ENCODE measurements at places on chromosomes 3 and 15. TPM values are rescaled to one million over a fixed set of nuclear protein-coding genes. Genes with fewer than 3 reads are reported as not detected.
A peak's percentile ranks its signal among the peaks of the same experiment; 100 is the strongest.

- no peak overlapping the region for H3K4me3 ChIP-seq
- no peaks in the 10 kb centered on the region for H3K27me3 ChIP-seq
- no peak overlapping the region for H3K27ac ChIP-seq
- DNase-seq: no peak
- peaks cover 8% of the 10 kb centered on the region for H3K36me3 ChIP-seq
These were observed 14.0 kb upstream of the ZCWPW2 start for GRCh38 chr3:28334552-28334951.

Gene TLE3
- 91.3 TPM for total RNA-seq

DNA sequence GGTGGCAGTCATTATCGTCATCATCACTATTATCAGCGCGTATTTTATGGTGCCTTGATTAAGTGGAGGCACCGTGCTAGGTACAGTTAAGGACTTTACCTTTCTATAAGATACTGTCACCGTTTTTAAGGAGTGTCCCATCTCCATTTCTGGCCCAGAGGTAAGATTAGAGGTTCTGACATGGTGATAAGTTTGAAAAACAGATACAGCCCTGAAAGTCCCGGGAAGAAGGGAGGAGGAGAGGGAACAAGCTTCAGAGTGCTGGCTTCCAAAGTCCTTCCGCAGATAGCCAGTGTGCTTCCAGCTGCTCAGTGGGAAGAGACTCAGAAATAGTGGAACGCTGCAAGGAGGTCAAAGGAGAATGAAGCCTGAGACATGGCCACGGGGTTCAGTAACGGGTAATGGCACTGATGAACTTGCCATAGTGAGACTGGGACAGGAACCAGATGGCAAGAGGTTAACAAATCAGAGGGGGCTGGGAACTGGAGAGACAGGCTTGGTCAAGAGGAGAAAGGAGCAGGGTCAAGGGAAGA is 9.1 kb upstream of the TM4SF4 start:
- H3K27ac ChIP-seq: no peak overlapping the region
- H3K4me3 ChIP-seq: no peak overlapping the region
- peaks cover 5% of the 10 kb centered on the region for H3K4me1 ChIP-seq
- no peak for DNase-seq

DNA sequence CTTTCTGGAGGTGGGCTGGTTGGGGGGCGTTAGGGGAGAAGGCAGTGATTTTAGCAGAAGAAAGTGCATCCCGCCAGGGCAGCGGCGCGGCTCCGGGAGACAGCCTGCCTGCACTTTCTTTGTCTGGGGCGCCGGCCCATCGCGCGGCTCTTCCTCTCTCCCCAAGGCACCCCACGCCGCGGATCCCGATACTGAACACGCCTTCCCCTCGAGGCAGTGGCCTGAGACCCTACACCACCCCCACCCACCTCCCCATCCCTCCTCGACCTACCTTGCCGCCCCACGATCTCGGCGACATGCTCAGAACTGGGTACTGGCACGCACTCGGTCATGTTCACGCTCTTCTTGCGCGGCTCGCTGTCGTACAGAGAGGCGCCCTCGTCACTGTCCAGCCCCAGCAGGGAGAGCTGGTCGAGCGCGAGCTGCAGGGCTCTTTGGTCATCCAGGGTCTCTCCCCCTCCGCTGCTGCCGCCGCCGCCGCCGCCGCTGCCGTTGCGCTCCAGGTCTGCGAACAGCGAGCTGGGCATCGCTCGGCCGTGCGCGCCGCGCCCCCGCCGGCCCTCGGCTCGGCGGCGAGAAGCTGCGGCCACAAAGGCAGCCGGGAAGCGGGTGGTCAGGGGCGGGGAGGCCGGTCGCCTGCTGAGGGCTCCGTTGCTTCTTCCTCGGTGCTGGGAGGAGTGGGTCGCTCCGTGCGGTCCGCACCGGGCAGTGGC is 483 bp downstream of the MEX3B start:
- H3K27ac ChIP-seq: no peak overlapping the region
- H3K36me3 ChIP-seq: peaks cover 3% of the 10 kb centered on the region
- no peaks in the 10 kb centered on the region for H3K27me3 ChIP-seq
- 0 out of 2 replicates have a peak, but pooled peaks cover 2% of the 10 kb centered on the region for H3K4me1 ChIP-seq
- peak; percentile 50 for DNase-seq

- DNase-seq: no peak
- no peaks in the 10 kb centered on the region for H3K36me3 ChIP-seq
- no peaks in the 10 kb centered on the region for H3K27me3 ChIP-seq
- no peak overlapping the region for H3K27ac ChIP-seq
- H3K4me3 ChIP-seq: no peak overlapping the region
These were observed 255.7 kb downstream of the CHL1 start for GRCh38 chr3:452221-452620.

DNA sequence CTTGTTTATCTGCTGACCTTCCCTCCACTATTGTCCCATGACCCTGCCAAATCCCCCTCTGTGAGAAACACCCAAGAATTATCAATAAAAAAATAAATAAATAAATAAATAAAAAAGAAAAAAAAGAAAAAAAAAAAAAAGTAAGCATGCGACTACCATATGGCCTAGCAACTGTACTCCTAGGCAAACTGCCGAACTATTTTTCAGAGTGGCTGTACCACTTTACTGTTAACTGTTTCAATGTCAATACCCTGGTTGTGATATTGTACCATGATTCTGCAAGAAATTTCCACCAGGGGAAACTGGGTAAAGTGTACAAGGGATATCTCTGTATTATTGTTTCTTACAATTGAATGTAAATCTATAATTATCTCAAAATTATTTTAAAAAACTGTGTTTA is 41.3 kb upstream of the MAP4 start:
- no peak overlapping the region for H3K27ac ChIP-seq
- H3K4me3 ChIP-seq: no peak overlapping the region
- no peaks in the 10 kb centered on the region for H3K27me3 ChIP-seq
- peaks cover 30% of the 10 kb centered on the region for H3K36me3 ChIP-seq

Gene NR1I2
- not detected for total RNA-seq

DNA sequence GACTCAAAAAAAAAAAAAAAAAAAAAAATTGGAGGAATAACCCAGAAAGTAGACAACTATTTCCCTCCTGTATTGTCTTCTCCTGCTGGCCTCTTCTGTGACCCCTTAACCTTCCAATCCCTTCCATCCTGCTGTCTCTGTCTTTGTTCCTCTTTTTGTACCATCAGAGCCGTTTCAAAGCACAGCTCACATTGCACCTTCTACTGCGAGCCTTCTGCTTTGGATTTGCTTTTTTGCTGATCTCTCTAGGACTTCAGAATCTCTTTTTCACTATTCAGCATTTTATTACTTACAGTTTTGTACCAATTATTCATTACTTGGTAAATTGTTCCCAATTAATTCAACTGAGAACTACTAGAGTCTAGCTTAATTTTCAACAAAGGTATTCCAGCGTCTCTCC is 284.0 kb upstream of the TBL1XR1 start:
- DNase-seq: no peak
- H3K4me3 ChIP-seq: no peak overlapping the region
- no peaks in the 10 kb centered on the region for H3K4me1 ChIP-seq
- H3K27ac ChIP-seq: no peak overlapping the region
- H3K27me3 ChIP-seq: no peaks in the 10 kb centered on the region
- no peaks in the 10 kb centered on the region for H3K36me3 ChIP-seq

Gene DHX36
- 103 TPM for total RNA-seq

Gene EPHB3
- 1.0 TPM for total RNA-seq

Gene ATP13A4
- total RNA-seq: 0.13 TPM

Gene MKRN3
- not detected for total RNA-seq

GRCh38 chr15:35722501-35722900 is 176.5 kb upstream of the DPH6 start:
- no peak for DNase-seq
- no peak overlapping the region for H3K27ac ChIP-seq
- no peaks in the 10 kb centered on the region for H3K36me3 ChIP-seq
- no peaks in the 10 kb centered on the region for H3K4me1 ChIP-seq
- H3K27me3 ChIP-seq: no peaks in the 10 kb centered on the region
- H3K4me3 ChIP-seq: no peak overlapping the region

Gene CGNL1
- 34.6 TPM for total RNA-seq

GRCh38 chr3:66418475-66418931 is 82.3 kb downstream of the LRIG1 start:
- H3K4me3 ChIP-seq: no peak overlapping the region
- peaks cover 5% of the 10 kb centered on the region for H3K4me1 ChIP-seq
- H3K27me3 ChIP-seq: no peaks in the 10 kb centered on the region
- no peak for DNase-seq

Gene MBD4
- total RNA-seq: 41.0 TPM

DNA sequence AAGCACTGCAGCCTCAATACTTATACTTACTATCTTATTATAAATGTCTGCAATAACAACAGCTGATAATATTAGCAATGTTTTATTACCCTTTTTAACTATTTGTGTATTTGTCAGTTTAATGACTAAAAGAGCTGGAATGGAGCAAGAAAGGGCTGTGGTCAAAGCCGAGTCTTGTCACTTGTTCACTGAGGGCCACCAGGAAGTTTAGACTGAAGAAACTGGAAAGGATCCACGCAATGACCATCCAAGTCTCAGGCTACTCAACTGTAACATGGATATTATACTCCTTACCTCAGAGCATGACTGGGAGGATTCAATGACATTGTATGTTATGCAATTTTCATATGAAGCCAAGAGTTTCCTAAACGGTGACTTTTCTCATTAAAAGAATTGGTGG is 90.4 kb downstream of the TJP1 start:
- no peak for DNase-seq
- no peak overlapping the region for H3K4me3 ChIP-seq
- no peaks in the 10 kb centered on the region for H3K4me1 ChIP-seq
- H3K27me3 ChIP-seq: no peaks in the 10 kb centered on the region

- H3K36me3 ChIP-seq: no peaks in the 10 kb centered on the region
- no peak overlapping the region for H3K4me3 ChIP-seq
- no peak for DNase-seq
- no peaks in the 10 kb centered on the region for H3K27me3 ChIP-seq
These were observed 151.6 kb downstream of the SERPINI1 start for GRCh38 chr3:167887096-167887495.

GRCh38 chr3:134809427-134810051 is 14.5 kb downstream of the EPHB1 start:
- peak overlapping the region; percentile 24 for H3K4me3 ChIP-seq
- H3K36me3 ChIP-seq: no peaks in the 10 kb centered on the region
- H3K4me1 ChIP-seq: peaks cover 19% of the 10 kb centered on the region
- no peaks in the 10 kb centered on the region for H3K27me3 ChIP-seq

DNA sequence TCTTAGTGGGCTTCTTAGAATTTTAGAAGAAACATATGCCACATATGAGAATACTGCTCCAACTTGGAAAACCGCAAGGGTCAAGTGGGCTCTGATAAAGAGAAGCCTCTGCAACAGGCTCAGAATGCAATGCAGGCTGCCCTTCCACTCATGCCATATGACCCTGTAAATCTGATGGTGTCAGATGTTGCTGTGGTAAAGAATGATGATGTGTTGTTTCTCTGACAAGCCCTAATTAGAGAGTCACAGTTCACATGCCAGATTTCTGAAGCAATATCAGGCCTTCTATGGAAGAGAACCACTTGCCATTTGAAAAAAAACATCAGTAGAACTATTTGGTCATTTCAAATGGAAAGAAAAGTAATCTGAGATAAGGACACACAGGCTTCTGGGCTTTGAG is 749.6 kb downstream of the AGBL1 start:
- no peaks in the 10 kb centered on the region for H3K4me1 ChIP-seq
- no peak overlapping the region for H3K4me3 ChIP-seq
- H3K27ac ChIP-seq: no peak overlapping the region

GRCh38 chr15:77821188-77821958 is 188.7 kb upstream of the LINGO1 start:
- no peaks in the 10 kb centered on the region for H3K36me3 ChIP-seq
- peak; percentile 81 for DNase-seq
- peaks cover 22% of the 10 kb centered on the region for H3K27me3 ChIP-seq
- no peak overlapping the region for H3K27ac ChIP-seq

Data from H9 (cell line).